ENCODE measurements at places on chromosomes 1 and 21. TPM values are rescaled to one million over a fixed set of nuclear protein-coding genes. Genes with fewer than 3 reads are reported as not detected.

KIF17 gene
- 4.7 TPM for total RNA-seq

PADI4 gene
- 0.78 TPM for total RNA-seq

PUM1 gene
- total RNA-seq, result 129 TPM

PSMD4 gene
- 125 TPM for total RNA-seq

EVA1B gene
- total RNA-seq, result 30.3 TPM

SMPDL3B gene
- total RNA-seq, result 7.0 TPM

CYP4A11 gene
- total RNA-seq, result 14.2 TPM

LAPTM5 gene
- total RNA-seq, result 111 TPM

YIPF1 gene
- total RNA-seq, result 37.1 TPM

GRCh38 chr1:216032284-216032683 is 391.0 kb downstream of the USH2A start:
- DNase-seq, result no peak

- DNase-seq, result no peak
Observed at GRCh38 chr1:6501279-6501813, 9.9 kb upstream of the PLEKHG5 start.

- DNase-seq, result no peak
Observed at GRCh38 chr1:170790175-170790574, 126.2 kb downstream of the PRRX1 start.

DNA sequence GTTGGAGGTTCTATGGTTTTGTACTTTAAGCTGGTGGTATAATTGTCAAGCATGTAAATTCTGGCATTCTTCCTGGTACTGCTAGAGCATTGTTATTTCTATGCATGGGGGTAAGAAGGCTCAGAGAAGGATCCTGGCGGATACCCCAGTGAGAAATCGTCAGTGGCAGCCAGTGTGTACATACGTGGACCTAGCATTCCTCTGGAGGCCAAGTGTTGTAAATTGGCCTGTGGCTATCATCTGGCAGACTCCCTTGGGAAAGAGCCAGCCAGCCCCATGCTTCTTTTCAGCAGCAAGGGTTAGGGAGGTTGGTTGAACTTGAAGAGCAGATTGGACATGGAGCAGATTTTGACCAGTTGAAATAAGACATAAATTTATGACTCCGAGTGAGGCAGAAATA is 5.2 kb upstream of the AGO3 start:
- DNase-seq, result no peak

DNA sequence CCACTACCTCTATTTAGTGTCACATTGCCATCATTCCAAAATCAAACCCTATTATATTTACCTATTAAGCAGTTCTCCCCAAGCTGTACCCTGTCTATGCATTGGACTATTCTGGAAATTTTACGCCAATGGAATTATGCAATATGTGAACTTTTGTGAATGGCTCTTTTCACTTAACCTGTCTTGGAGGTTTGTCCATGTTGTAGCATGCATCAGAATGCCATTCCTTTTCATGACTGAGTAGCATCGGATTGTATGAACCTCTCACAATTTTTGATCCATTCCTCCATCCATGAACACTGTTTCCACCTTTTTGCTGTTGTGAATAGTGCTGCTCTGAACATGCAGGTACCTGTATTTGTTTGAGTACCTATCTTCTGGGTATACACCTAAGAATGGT is 33.7 kb downstream of the FAM163A start:
- no peak for DNase-seq

DNA sequence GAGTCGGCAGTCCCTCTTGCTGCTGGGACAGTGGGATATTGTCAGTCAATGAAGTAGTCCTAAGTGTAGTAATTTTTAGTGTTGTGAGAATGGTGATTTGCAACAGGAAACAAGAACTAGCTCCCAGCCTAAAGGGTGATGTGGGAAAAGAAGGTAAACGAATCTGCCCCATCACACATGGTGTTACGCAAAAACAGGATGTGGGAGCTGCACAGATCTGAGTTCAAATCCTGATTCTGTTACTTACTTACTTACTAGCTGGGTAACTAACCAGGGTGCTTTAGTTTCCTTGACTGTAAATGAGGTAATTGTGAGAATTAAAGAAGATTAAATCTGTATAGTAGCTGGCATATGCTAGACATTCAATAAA is 22.3 kb downstream of the NAV1 start:
- no peak for DNase-seq

DNA sequence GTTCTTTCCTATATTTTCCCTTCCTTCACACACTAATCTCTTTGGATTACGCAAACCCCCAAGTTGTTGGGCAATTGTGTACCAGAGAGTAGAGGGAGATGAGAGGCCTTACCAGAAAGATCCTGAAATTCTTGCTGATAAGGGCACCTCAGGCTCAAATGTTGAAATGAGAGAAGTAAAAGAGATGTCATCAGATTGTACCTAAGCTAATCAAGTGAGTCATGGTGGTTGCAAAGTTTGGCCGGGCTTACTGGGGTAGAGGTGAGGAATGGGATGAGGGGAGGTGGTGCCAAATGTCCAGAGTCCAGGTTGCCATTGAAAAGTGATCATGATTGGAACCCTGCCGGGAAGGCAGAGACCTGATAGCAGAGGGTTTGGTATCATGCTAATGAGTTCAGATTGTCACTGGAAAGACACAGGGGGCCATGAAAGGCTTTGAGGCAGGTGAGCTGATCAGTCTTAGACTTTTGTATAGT is 43.1 kb downstream of the OPTC start:
- DNase-seq, result peak; percentile 74

GRCh38 chr1:116323491-116323890 is 49.6 kb upstream of the ATP1A1 start:
- no peak for DNase-seq

- no peak for DNase-seq
Observed at GRCh38 chr1:206716870-206717673, 32.4 kb downstream of the MAPKAPK2 start.

GRCh38 chr1:177830531-177831135 is 139.2 kb downstream of the SEC16B start:
- DNase-seq, result no peak

- DNase-seq, result no peak
Observed at GRCh38 chr1:180609643-180610555, 21.9 kb upstream of the XPR1 start.

DNA sequence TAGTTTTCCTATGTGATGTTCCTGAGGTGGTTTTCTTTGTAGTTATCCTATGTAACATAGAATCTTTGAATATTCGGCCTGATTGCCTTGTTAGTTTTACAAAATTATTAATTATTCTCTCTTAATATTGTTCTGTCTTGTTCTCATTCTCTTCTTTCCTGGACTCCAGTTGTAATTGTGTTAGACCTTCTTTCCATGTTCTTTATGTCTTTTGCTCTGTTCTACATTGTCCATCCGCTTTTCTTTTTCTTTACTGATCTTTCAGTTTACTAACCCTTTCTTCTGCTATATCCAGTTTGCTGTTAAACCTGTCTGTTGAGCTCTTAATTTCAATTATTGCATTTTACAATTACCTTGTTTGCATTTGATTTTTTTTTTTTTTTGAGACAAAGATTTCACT is 89.3 kb downstream of the PEX14 start:
- no peak for DNase-seq

- DNase-seq, result peak; percentile 75
Observed at GRCh38 chr1:224929335-224930237, at the start of gene DNAH14. TSS of gene DNAH14 (plus strand) at chr1:224929675. CDS start at chr1:224952703, 23,028 bp downstream.

- DNase-seq, result no peak
Observed at GRCh38 chr1:101278238-101278637, 41.4 kb downstream of the S1PR1 start.

GRCh38 chr1:162171111-162171510 is 101.6 kb downstream of the NOS1AP start:
- no peak for DNase-seq

- DNase-seq, result no peak
Observed at GRCh38 chr1:205767248-205767647, 8.0 kb downstream of the RAB29 start.

DNA sequence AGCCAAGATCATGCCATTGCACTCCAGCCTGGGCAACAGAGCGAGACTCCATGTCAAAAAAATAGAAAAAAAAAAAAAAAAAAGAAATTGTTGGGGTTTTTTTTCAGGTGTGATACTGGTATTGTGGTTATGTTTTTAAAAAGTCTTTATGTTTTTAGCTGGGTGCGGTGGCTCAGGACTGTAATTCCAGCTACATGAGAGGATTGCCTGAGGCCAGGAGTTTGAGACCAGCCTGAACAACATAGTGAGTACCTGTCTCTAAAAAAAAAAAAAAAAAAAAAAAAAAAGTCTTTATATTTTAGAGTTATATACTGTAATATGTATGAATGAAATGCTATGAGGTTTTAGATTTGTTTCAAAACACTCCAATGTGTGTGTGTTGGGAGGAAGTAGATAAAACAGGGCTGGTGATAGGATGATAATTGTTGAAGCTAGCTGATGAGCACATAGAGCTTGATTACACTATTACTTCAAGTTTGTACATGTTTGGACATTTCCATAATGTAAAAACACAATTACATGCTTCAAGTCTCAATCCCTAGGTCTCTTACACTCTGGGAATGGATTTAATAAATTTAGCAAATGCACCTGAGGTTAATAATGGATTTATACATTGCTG is 30.2 kb upstream of the ATP5PO start:
- DNase-seq, result no peak

GRCh38 chr1:234409328-234409727 is 36.1 kb downstream of the COA6 start:
- no peak for DNase-seq

- DNase-seq, result no peak
Observed at GRCh38 chr1:228861832-228862180, 126.5 kb downstream of the RHOU start.

GRCh38 chr1:109827466-109827865 is 63.7 kb upstream of the EPS8L3 start:
- no peak for DNase-seq

- no peak for DNase-seq
Observed at GRCh38 chr21:15159382-15160020, 94.7 kb upstream of the NRIP1 start.

GRCh38 chr1:27605796-27606707 is 2.1 kb upstream of the AHDC1 start:
- DNase-seq, result peak; percentile 52

- peak; percentile 80 for DNase-seq
Observed at GRCh38 chr1:209884665-209885117, 53.3 kb upstream of the SYT14 start.

- no peak for DNase-seq
Observed at GRCh38 chr1:202248861-202249260, 55.3 kb downstream of the LGR6 start.

- no peak for DNase-seq
Observed at GRCh38 chr1:55316502-55316901, 101.3 kb upstream of the USP24 start.

DNA sequence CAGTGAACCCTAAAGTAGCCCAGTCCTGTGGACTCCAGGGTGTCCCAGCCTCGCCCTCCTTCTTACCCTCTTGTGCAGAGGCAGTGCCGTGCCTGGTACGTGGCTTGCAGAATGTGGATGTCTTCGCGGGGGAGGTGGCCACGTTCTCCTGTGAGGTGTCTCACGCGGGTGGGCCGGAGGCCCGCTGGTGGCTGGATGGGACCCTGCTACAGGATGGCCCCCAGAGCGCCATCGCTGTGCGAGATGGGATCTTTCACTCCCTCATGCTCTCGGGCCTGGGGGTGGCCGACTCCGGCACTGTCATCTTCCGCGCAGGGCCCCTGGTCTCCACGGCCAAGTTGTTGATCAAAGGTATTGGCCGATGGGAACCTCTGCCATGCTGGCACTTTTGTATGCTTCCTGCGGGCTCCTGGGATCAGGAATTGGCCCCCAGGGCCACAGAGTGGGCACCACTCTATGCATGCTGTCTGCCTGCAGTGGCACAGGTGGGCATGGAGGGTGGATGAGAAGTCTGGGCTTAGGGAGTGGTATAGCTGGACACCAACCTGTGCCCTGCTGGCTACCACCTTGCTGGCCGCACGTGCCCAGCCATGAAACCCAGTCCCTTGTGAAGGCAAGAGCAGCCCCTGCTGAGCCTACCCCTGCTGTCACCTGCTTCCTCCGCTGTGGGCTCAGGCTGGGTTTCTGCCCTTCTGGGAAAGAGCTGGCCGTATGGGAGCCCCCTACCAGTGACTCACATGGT is 92.9 kb downstream of the TRIM11 start:
- DNase-seq, result no peak

GRCh38 chr1:204216236-204216635 is 2.4 kb upstream of the GOLT1A start:
- no peak for DNase-seq

DNA sequence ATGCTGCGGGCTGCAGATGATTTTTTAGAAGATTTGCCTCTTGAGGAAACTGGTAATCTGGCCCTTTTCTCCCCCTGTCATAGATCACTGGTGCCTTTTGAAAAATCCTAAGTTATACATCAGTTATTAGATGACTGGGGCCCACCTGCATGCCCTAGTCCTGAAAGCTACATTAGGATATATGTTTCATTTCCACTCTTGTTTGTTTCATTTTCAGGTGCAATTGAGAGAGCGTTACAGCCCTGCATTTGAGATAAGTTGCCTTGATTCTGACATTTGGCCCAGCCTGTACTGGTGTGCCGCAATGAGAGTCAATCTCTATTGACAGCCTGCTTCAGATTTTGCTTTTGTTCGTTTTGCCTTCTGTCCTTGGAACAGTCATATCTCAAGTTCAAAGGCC is 8.1 kb upstream of the IFI44 start:
- DNase-seq, result no peak

DNA sequence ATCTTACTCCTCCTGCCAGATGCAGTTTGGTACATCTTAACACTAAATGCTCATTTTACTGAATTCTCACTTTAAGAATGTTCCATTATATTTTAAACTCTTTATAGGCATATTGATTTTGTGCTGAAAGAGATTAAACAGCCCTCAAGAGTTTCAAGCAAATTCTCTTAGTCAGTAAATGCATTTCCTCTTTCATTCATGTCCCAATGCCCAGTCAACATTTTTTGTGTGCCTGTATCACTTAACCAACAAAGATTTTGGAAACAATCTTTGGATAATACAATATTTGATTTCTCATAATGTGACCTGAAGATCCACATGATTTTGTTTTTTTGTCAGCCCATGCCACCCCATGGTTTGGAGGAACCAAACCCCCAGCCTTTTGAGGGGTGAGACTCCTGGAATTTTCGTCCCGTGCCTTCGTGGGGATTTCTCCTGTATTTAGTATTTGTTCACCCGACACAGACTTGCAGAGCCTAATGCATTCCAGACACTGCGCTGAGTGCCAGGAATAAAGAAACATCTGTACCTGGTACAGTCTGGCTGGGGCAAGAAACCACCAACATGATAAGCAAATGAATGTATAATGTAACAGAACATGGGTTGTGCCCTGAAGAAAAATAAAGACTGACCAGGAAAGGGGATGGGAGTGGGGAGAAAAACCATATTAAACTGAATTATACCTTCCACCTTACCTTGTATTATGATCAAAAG is 47.1 kb upstream of the ETS2 start:
- DNase-seq, result peak; percentile 39

GRCh38 chr1:66296370-66296769 is 237.6 kb upstream of the SGIP1 start:
- DNase-seq, result no peak
